IPS DF 6.9 (cell line): ENCODE measurements at places on chromosomes 12 and 14.

- no peaks in the 10 kb centered on the region for H3K4me1 ChIP-seq
- H3K27ac ChIP-seq: no peak overlapping the region
- H3K36me3 ChIP-seq: no peaks in the 10 kb centered on the region
- no peaks in the 10 kb centered on the region for H3K27me3 ChIP-seq
- no peak overlapping the region for H3K4me3 ChIP-seq
- no peak for DNase-seq
These were observed 23.5 kb downstream of the CCDC92 start for GRCh38 chr12:123948796-123949769.

- no peak overlapping the region for H3K27ac ChIP-seq
- no peaks in the 10 kb centered on the region for H3K36me3 ChIP-seq
- H3K27me3 ChIP-seq: peaks cover 30% of the 10 kb centered on the region; the same call in 1 of the 2 replicates
These were observed 28.3 kb upstream of the COL2A1 start for GRCh38 chr12:48032597-48032996.

GRCh38 chr14:79325071-79325470 is 886.2 kb downstream of the DIO2 start:
- no peaks in the 10 kb centered on the region for H3K36me3 ChIP-seq
- H3K27ac ChIP-seq: no peak overlapping the region
- H3K4me1 ChIP-seq: no peaks in the 10 kb centered on the region
- DNase-seq: no peak

DNA sequence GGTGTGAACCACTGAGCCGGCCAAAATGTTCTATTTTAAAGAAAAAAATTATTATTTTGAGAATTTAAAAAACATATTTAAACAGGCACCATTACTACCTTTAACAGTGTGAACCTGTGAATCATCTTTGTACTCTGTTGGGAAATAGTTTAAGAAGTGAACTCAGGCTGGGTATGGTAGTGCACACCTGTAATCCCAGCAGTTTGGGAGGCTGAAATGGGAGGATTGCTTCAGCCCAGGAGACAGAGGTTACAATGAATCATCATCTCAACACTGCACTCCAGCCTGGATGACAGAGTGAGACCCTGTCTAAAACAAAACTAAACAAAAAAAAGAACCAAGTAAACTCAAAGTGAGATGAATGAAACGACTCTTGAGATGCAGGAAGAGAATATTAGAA is 3.1 kb upstream of the WDR89 start:
- no peak for DNase-seq
- no peak overlapping the region for H3K4me3 ChIP-seq
- H3K36me3 ChIP-seq: no peaks in the 10 kb centered on the region

DNA sequence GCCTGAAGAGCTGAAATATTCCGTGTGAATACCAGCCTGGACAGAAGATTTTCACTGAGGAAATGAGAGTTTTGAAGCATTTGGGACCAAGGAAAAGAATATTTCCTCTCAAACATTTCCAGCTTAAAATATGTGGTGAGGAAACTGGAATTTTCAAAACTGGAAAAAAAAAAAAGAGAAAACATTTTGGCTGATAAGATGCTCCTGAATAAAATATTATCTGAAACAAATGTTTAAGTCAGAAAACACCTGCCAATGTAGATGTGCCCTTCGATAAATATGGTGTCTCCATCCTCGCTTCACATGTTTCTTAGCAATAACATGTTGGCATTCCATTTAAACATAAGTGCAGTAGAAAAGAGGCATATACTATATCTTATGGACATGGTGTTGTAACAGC is 567.0 kb downstream of the PRKD1 start:
- no peak for DNase-seq
- no peak overlapping the region for H3K27ac ChIP-seq
- no peaks in the 10 kb centered on the region for H3K27me3 ChIP-seq
- no peaks in the 10 kb centered on the region for H3K4me1 ChIP-seq
- no peaks in the 10 kb centered on the region for H3K36me3 ChIP-seq

GRCh38 chr14:63470962-63471793 is 72.0 kb downstream of the PPP2R5E start:
- H3K27me3 ChIP-seq: no peaks in the 10 kb centered on the region
- H3K27ac ChIP-seq: no peak overlapping the region
- no peak for DNase-seq
- H3K4me1 ChIP-seq: peaks cover 2% of the 10 kb centered on the region; the same call in 1 of the 2 replicates

DNA sequence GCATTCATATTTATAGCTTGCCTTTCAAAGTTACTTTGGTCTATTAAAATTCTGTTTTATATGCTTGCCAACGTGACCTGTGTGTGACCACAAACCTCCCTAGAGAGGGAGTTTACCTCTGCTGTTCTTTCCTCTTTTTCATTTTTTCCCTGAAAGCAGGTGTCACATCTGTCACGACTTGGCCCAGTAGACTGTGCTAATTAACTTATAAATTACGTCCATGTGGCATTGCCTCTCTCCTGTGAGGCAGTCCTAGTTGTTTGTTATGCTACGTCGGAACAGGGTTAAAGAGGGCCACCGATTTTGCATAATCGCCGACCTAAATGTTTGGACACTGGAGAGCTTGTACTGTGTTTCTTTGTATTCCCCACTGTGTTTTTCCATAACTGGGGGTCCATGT is 343.9 kb upstream of the FLRT2 start:
- no peak overlapping the region for H3K4me3 ChIP-seq
- H3K36me3 ChIP-seq: no peaks in the 10 kb centered on the region
- H3K27ac ChIP-seq: no peak overlapping the region
- no peaks in the 10 kb centered on the region for H3K4me1 ChIP-seq
- no peaks in the 10 kb centered on the region for H3K27me3 ChIP-seq
- DNase-seq: no peak

DNA sequence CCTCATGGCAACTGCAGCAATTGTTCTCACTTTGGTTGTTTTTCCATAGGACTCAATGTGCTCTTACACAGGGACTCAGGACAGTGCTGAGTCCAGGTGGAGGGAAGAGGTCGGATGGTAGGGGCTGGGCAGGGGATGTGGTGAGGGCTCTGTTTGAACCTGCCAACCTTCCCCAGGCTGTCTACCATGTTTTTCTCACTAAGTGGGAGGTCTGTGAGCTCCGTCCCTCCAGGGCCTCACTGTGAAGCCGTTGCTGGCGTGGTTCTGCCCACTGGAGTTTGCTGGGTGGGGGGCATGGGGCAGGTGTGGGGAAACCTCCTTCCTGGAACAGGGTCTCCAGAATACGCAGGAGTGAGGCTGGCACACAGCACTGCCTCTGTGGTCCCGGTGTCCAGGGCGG is 20.7 kb upstream of the PRMT8 start:
- no peak overlapping the region for H3K4me3 ChIP-seq
- no peak overlapping the region for H3K27ac ChIP-seq
- no peaks in the 10 kb centered on the region for H3K36me3 ChIP-seq
- DNase-seq: no peak

DNA sequence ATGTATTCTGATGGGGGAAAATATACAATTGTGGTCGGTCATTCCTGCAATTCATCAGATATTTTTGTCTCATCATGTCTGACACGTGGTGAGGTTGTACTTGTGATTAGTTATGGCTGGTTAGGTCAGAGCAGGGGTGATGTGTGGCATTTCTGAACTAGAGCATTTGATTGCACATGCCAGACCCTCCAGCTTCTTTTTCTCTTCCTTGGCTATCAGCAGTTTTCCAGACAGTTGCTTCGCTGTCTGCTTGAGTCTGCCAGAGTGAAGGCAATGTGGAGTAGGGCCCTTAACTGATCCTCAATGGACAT is 25.9 kb downstream of the TMEM117 start:
- no peak for DNase-seq
- H3K27me3 ChIP-seq: no peaks in the 10 kb centered on the region
- no peak overlapping the region for H3K4me3 ChIP-seq
- no peaks in the 10 kb centered on the region for H3K36me3 ChIP-seq
- H3K4me1 ChIP-seq: no peaks in the 10 kb centered on the region
- no peak overlapping the region for H3K27ac ChIP-seq

GRCh38 chr12:1878695-1879094 is 39.8 kb downstream of the CACNA2D4 start:
- H3K27ac ChIP-seq: no peak overlapping the region
- no peaks in the 10 kb centered on the region for H3K4me1 ChIP-seq
- no peak for DNase-seq

DNA sequence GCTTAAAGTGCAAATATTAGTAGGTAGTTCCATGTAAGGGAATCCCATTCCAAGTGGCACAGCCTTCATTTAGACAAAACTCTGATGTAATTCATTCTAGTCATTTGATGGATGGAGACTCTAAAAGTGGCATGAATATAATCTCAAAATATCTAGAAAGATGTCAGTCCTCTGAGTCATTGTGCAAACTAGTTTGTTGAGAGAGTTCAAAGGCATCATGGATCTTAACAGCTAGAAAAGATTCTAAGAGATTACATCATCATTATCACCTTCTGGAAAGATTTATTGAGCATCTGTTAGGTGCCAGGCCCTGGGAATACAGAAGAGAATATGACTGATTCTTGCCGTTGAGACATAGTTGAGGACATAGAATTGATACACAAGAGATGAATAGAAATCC is 30.7 kb downstream of the CRADD start:
- H3K4me1 ChIP-seq: no peaks in the 10 kb centered on the region
- no peak overlapping the region for H3K4me3 ChIP-seq
- no peaks in the 10 kb centered on the region for H3K36me3 ChIP-seq
- DNase-seq: no peak
- H3K27me3 ChIP-seq: no peaks in the 10 kb centered on the region
- no peak overlapping the region for H3K27ac ChIP-seq

GRCh38 chr12:89345830-89346740 is 6.2 kb downstream of the DUSP6 start:
- H3K36me3 ChIP-seq: no peaks in the 10 kb centered on the region
- H3K27ac ChIP-seq: no peak overlapping the region
- H3K27me3 ChIP-seq: peaks cover 4% of the 10 kb centered on the region; the same call in 1 of the 2 replicates
- no peak overlapping the region for H3K4me3 ChIP-seq
- DNase-seq: no peak

GRCh38 chr12:111748151-111748672 is 18.5 kb upstream of the ALDH2 start:
- no peak overlapping the region for H3K27ac ChIP-seq
- H3K4me1 ChIP-seq: no peaks in the 10 kb centered on the region

GRCh38 chr14:102853648-102854047 is 68.8 kb upstream of the AMN start:
- no peaks in the 10 kb centered on the region for H3K4me1 ChIP-seq
- no peaks in the 10 kb centered on the region for H3K27me3 ChIP-seq
- H3K36me3 ChIP-seq: no peaks in the 10 kb centered on the region
- no peak for DNase-seq

- peaks cover 35% of the 10 kb centered on the region for H3K27me3 ChIP-seq
- no peaks in the 10 kb centered on the region; the same call in none of the 2 replicates for H3K4me1 ChIP-seq
- no peak for DNase-seq
- no peak overlapping the region for H3K4me3 ChIP-seq
These were observed 4.1 kb downstream of the PLXNC1 start for GRCh38 chr12:94152292-94153078.

DNA sequence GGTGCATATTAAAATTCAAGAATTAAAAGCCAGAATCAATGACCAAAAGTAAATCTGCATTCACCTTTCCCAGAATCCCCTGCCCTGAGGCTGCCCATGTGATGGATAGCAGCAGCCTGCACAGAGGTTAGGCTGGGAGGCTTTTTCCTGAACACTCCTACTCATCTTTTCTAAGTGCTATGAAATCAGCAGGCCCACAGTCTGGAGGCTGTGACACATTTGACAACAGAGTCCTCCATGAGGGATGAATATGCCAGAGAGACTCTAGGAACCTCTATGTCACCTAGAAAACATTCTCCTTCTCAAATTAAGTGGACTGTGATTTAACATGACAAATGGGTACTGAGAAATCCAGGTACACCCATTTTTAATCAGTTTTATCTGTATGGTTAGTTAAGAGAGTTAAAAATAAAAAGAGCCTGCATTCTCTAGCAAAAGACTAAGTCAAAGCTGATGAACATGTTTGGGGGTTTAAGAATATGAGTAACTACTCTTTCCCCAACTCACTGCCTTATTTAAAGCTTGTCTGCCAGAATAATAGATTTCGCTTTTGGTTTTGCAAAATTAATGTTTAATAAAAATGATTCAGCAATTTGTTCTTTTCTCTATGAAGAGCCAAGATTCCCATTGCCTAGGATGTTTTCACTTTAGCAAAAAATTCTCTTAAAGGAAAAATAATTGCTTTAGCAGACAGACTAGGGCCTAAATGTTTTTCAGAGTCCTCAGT is 115.0 kb downstream of the RTN1 start:
- DNase-seq: no peak
- no peak overlapping the region for H3K27ac ChIP-seq
- H3K4me1 ChIP-seq: peaks cover 2% of the 10 kb centered on the region; the same call in 1 of the 2 replicates
- H3K4me3 ChIP-seq: no peak overlapping the region
